ENCODE measurements at places on chromosomes 2 and 18.

GRCh38 chr2:101446869-101447268 lies 28.0 kb downstream of the RFX8 start:
- DNase-seq, result no peak

- DNase-seq, result no peak
These were observed 42.0 kb upstream of the ASXL2 start for GRCh38 chr2:25920336-25920735.

GRCh38 chr18:323253-323622 lies 55.4 kb upstream of the THOC1 start:
- DNase-seq, result no peak

DNA sequence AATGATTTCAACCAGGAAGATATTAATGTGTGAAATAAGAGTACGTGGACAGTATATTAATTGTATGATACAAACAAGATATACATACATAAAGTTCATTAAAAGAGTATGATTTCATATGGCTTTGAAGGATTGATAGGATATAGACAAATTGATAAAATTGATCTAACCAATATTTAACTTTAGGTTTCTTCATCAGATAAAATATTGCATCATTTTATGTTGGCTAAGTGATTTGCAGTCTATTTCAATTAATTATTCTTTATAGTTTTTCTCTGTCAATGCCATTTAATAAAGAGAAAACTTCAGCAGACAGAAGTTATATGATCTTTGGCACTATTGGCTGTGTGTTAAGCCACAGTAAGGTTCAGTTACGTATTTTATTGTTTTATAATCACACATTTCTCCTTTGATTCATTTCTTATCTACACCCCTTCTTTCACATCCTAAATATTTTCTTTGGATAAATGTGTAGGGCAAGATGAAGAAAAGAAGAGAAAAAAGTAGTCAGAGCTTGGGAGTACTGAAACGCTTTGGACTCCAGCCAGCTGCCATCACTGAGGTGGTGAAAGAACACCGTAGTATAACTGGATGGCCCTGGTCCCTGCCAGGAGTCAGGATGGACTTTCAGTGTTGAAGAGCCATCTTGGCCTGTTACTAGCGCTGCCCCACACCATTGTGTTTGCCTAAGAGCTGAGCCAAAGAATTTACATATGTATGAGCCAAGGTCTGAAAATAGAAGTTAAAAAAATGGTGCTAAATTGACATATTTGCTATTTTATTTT lies 9.8 kb upstream of the CPS1 start:
- DNase-seq, result no peak

GRCh38 chr2:237509905-237510304 lies 22.9 kb downstream of the MLPH start:
- no peak for DNase-seq

DNA sequence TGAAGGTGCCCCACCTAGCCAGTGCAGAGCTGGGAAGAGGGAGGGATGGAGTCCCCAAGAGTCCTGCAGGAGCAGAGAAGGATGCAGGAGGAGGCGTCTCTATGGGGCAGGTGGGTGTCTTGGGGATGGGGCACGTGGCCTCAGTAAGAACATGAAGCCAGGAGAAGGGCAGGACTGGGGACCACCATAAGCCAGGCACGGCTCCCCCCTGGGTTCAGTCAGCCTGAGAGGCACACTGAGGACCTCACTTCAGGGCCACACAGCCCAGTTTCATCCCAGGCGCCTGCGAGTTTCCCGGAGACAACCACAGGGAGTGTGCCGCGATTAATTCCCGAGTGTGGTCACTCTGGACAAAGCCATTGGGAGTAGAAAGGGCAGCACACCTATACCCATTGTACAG lies 120.3 kb downstream of the GYPC start:
- peak; percentile 83 for DNase-seq

GRCh38 chr2:145323512-145323911 lies 803.6 kb upstream of the ZEB2 start:
- DNase-seq, result no peak

DNA sequence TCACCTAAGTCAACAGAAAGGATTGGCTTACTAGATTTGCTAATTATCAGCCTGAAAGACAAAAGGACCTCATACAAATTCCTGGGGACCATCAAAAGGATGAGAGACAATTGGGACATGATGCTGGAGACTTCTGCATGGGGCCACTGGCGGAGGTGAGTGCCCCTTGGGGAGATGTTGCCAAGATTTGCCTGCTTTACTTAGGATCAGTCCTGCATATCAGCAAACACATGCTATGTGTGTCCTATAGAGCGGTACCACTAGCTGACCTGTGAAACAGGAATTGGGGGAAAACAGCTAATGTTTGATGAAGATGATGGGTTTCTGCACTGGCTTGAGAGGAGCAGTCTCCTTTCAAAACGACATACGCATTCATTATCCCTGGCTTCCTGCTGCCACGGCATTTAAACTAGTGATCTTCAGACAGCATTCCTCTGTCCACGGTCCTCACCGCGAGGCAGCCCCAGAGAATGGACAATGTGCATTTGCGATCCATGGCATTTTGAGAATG lies 104.2 kb downstream of the TGIF1 start:
- no peak for DNase-seq

- no peak for DNase-seq
These were observed 324.0 kb downstream of the IRS1 start for GRCh38 chr2:226475650-226476049.

DNA sequence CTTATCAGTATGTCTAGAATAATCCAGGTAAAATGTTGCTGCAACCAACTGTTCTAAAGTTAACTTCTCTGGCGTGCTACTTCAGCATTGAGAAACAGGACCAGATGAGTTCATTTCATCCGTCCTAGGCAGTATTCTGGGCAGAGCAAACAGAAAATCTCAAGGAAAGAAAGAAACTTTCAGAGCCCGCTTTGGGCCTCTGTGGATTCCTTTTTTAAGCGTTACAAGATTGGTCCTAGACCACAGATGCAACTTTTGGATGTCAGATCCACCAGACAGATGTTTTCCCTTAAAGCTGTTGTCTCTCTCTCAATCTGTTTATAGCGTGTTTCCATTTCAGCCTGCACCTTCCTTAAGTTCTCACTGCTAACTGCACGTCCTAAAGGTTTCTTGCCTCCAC lies 75.0 kb downstream of the BCL2 start:
- DNase-seq, result no peak

- no peak for DNase-seq
These were observed 14.6 kb downstream of the AP1S3 start for GRCh38 chr2:223822818-223823217.

GRCh38 chr2:236209535-236209934 lies 41.3 kb upstream of the GBX2 start:
- DNase-seq, result no peak

Measured in mesenteric fat pad (tissue), 1 donor.